ENCODE measurements at places on chromosomes 5 and 9.

DNA sequence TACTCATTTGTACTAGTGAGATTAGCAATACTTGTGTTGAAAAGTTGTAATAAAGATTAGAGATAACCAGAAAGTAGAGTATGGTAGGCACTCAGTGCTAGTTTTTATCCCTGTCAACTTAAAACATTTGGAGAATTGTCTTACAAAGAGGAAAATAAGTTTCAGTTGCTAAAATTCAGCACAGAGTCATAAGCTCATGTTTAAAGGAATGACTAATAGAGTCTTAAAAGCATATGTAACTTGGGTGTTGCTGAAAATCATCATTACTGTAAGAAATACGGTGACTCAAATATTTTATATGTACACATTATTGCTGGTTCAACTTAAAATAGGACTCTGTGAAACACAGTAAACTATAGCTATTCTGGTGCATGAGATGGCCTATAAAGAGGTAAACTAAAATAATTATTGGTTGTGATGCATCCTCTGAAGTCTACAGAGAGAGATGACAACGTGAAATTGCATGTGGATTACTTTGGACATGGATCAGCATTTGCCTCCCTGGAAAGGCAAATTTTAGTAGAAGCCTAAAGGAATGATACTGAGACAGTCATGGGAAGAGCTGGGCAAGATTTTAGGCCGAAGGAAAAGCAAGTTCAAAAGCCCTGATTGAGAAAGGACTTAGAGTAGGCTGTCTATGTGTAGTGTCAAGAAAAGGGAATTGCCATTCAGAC is 34.6 kb downstream of the SGCD start:
- DNase-seq: peak; percentile 75

DNA sequence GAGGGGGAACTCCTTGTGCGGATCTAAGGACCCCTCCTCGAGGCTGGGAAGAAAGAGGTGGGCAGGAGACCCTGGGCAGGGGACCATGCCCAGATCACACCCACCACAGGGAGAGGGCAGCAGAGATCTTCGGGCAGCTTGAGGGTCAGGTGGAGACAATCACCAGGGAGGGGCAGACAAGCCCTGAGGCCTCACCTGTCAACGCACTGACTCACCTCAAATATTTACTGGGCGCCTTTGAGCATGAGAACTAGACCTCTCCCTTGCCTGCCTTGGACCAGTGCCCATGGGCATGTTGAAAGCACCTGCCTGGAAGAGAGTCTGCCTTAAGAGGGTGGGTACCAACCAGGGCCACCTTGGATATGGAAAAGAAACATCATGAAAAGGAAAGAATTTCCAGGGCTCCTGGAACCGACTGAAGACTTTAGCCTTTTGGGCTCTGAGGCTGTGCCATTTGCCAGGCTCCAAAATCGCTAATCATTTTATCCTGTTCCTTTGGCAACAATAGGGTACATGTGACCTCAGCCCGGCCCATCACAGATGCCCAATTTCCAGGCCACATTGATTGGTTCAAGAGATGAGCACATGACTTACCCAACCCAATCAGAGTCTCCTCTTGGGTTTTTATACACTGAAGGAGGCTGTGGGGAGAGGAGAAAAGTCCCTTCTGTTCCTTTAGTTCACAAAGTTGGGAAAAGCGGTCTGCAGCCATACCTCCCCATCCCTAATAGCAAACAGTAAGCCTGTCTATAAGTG is 10.4 kb upstream of the SPINK4 start:
- DNase-seq: no peak

DNA sequence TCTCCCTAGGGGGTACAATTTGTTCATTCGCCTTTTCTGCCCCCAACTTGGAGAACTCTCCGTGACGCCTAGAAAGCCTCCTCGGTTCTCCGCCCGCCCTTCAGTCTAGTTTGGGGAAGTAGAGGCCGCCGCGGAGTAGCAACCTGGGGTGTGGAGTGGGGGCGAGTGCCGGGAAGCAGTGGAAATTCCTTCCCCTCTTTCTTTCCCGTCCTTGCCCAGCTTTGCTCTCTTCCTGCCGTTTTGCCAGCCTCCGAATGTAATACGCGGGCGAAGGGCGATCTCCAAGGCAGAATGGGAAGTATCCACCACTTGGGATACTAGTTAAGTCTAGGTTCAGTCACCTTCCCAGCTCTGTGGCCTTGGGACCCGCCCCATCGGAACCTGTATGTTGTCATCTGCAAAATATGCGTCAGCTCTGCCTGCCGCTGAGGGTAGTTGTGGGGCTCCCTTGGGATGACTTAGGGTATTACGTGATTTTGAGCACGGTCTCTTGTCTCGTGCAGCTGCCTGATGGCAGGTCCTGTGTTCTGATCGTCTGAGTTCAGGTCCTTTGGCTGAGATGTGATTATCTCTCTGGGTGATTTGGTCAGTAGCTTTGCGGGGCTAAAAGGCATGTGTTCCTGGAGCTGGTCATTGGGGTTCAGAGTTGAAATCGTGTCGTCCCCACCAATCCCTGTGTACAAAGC is 724 bp downstream of the PAM start:
- peak; percentile 85 for DNase-seq

GRCh38 chr5:66273121-66273520 is 129.0 kb downstream of the SREK1 start:
- DNase-seq: no peak

- DNase-seq: peak; percentile 70
Measured at GRCh38 chr5:89036704-89037489, 153.9 kb upstream of the MEF2C start.

DNA sequence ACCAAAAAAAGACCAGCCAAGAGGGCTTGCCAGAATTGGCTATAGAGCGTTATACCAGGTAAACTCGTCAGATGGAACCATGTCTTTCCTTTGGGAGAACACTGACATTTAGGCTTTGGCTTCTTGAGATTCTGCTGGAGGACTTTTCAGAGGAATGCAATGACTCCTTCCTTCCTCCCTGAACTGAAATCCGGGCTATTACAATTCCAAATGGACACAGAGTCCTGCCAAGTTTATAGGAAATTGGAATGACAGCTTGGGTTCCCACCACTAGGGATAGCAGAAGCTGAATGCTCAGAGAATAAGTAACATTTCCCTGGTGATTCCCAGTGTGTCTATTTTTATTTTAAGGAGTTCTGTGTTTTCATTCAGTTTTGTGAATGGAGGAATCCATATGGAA is 143.0 kb downstream of the FGF1 start:
- DNase-seq: peak; percentile 77

DNA sequence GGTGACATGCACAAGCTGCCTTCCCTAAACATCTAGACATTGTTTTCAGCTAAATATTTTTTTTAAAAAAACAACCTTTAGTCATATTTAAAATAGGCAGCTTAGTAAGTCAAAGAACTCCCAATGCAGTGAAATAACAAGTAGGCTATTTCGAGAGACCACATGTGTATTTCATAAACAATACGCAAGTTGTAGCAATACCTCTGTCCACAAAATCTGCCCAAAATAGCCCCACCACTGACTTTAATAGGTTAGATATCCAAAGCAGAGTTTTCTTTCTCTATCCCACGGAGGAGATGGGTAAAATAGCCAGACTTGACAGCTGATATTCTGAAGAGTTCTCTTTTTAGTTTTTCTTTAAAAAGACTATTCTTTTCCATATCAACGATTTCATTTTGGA is 1.2 kb downstream of the SLC24A2 start:
- DNase-seq: no peak

DNA sequence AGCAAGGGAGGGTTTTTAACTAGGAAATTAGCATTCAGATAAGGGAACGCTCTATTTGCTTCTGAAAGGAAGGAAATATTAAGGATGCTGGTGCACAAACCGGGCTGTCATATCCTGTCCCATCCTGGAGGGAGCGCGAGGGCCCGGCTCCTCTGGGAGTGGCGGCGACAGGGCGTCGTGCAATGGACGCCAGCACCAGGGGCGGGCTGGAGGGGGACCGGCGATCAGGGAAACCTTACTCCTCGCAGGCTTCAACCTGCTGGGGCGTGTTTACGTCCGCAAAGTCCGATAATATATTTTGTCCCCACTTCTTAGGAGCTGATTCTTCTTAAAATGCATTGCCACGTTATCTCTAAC is 197.1 kb upstream of the TBCA start:
- no peak for DNase-seq

DNA sequence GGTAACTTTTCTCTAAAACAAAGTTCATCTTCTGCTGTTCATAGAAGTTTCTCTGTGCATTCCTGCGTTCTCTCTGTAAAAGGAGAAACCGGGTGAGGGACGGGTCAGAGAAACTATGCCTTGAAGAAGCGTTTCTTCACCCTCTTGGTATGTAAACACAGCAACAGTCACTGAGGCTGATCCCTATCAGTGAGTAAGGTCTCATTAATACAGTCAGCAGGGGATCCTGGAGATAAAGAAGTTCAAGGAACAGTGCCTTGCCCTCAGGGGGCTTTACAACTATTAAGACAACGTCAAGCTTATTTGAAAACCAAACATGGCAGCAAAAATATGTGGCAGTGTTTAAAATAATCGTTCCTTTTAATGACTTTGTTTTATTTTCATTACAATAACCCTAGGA is 202.9 kb upstream of the IL12B start:
- peak; percentile 54 for DNase-seq
